Activated CD4-positive, alpha-beta T cell treated with anti-CD3 and anti-CD28 coated beads, Interleukin-2, amount 10 ng/mL, durations not matched to agents 24 days and 14 days (primary cell): ENCODE measurements at places on chromosomes 6 and 20. TPM values are rescaled to one million over a fixed set of nuclear protein-coding genes. Genes with fewer than 3 reads are reported as not detected.

Gene GSTA4
- total RNA-seq, result 28.7 and 32.1 TPM in 2 replicates

GRCh38 chr6:20846602-20847028 is 312.4 kb downstream of the CDKAL1 start:
- no peak overlapping the region for H3K27ac ChIP-seq
- no peak for DNase-seq
- peaks cover 12% of the 10 kb centered on the region for H3K36me3 ChIP-seq
- peaks cover 16% of the 10 kb centered on the region for H3K4me1 ChIP-seq
- H3K27me3 ChIP-seq, result no peaks in the 10 kb centered on the region

GRCh38 chr20:35285806-35286076 is 1.2 kb upstream of the EIF6 start:
- no peaks in the 10 kb centered on the region for H3K27me3 ChIP-seq
- no peak for DNase-seq
- peaks cover 24% of the 10 kb centered on the region for H3K36me3 ChIP-seq
- peaks cover 24% of the 10 kb centered on the region for H3K4me1 ChIP-seq
- peak overlapping the region; percentile 90 for H3K4me3 ChIP-seq

Gene ULBP3
- total RNA-seq, result 0.47 and 0.57 TPM in 2 replicates

Gene CTCFL
- total RNA-seq, result not detected in 2 replicates

DNA sequence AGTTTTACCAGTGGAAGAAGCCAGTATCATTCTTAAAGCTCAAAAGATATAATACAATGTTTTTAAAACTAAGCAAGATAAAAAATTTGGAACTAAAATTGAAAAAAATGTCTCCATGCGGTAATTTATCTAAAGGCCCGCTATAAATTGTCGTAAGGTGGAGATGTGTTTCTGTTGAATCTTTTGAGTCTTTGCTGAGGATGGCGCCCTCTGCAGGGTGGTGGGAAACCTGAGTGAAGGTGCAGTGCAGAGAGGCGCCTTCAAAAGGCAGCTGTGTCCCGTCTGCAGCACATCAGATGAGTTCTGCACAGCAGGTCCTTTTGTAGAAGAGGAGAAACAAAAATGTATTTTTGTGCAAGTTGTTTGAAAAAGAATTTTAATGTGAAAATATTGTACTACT is 29.4 kb upstream of the KIF25 start:
- peak; percentile 75 for DNase-seq
- H3K27me3 ChIP-seq, result no peaks in the 10 kb centered on the region
- no peak overlapping the region for H3K27ac ChIP-seq
- H3K36me3 ChIP-seq, result peaks cover 7% of the 10 kb centered on the region

Gene TTK
- 21.9 and 22.4 TPM in 2 replicates for total RNA-seq

- no peaks in the 10 kb centered on the region for H3K27me3 ChIP-seq
- no peak for DNase-seq
- peaks cover 22% of the 10 kb centered on the region for H3K4me1 ChIP-seq
- H3K4me3 ChIP-seq, result no peak overlapping the region
These were observed 18.4 kb downstream of the STX16 start for GRCh38 chr20:58669287-58670006.

Gene FRMD1
- not detected in 2 replicates for total RNA-seq

DNA sequence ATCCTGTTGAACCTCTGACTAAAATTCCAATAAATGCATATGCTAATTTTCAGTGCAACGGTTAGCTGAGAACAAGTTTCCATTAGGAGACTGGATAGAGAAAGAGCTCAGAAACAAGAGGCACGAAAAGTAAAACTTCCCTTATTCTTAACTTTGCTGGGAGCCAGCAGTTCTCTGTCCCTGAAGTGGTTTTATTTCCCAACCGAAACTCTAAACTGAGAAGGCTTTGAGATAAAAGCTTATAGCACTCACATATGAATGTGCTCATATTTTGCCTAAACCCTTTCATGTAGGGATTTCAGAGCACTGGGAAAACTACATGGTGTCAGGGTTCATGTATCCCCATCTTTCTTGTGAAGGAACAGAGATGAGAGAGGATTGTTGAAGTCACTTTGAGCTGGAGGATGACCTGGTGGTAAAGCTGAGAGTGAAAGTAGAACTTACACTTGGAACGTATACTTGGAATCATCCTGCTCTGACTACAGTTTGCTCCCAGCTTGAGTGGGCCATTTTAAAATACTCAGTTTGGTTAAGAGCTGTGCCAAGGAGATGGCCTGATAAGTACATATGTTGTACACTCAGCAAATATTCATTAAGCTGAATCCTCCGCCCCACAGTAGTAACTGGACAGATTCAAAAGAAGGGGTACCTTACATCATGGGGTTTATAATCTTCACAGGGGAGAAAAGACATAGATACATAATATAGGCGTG is 324.2 kb upstream of the CNR1 start:
- peaks cover 2% of the 10 kb centered on the region for H3K27me3 ChIP-seq
- no peaks in the 10 kb centered on the region for H3K36me3 ChIP-seq
- no peak for DNase-seq
- H3K4me3 ChIP-seq, result no peak overlapping the region
- H3K4me1 ChIP-seq, result no peaks in the 10 kb centered on the region

- H3K36me3 ChIP-seq, result no peaks in the 10 kb centered on the region
- peaks cover 7% of the 10 kb centered on the region for H3K4me1 ChIP-seq
- H3K27me3 ChIP-seq, result peaks cover 4% of the 10 kb centered on the region
- H3K27ac ChIP-seq, result no peak overlapping the region
- DNase-seq, result no peak
These were observed 1320.1 kb upstream of the GJE1 start for GRCh38 chr6:140812636-140813035.

GRCh38 chr6:13268913-13269518 is 59.3 kb downstream of the TBC1D7 start:
- DNase-seq, result no peak
- no peak overlapping the region for H3K4me3 ChIP-seq
- H3K4me1 ChIP-seq, result peaks cover 14% of the 10 kb centered on the region
- peaks cover 4% of the 10 kb centered on the region for H3K36me3 ChIP-seq

DNA sequence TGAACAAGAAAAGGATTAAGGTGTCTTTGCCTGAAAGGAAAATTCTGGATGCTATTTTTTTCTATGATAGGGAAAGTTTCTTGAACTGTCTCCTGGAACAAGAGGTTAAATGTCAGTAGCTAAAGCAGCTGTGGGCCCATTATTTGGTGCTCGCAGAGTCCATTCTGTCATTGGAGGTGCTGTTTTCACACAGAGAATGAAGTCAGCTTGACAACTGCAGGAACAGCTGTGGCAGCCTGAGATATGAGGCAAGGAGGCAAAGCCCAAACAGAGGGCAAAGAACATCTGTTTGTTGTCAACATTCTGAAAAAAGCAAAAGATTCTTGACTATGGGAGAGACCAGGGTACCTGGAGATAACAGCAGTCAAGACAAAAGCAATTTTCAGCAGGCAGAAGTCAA is 548.2 kb downstream of the KIF16B start:
- DNase-seq, result no peak
- no peaks in the 10 kb centered on the region for H3K36me3 ChIP-seq
- no peaks in the 10 kb centered on the region for H3K27me3 ChIP-seq
- no peaks in the 10 kb centered on the region for H3K4me1 ChIP-seq
- no peak overlapping the region for H3K4me3 ChIP-seq
- no peak overlapping the region for H3K27ac ChIP-seq

GRCh38 chr20:31746068-31746878 is 7.2 kb downstream of the TPX2 start:
- no peak overlapping the region for H3K27ac ChIP-seq
- H3K4me3 ChIP-seq, result no peak overlapping the region
- H3K27me3 ChIP-seq, result no peaks in the 10 kb centered on the region
- peaks cover 27% of the 10 kb centered on the region for H3K36me3 ChIP-seq
- peaks cover 29% of the 10 kb centered on the region for H3K4me1 ChIP-seq
